ENCODE measurements at places on chromosomes 4 and X.

GRCh38 chr4:22235698-22236097, 280.2 kb downstream of the ADGRA3 start:
- no peak for DNase-seq

GRCh38 chrX:39840581-39841093, 257.1 kb downstream of the BCOR start:
- no peak for DNase-seq

DNA sequence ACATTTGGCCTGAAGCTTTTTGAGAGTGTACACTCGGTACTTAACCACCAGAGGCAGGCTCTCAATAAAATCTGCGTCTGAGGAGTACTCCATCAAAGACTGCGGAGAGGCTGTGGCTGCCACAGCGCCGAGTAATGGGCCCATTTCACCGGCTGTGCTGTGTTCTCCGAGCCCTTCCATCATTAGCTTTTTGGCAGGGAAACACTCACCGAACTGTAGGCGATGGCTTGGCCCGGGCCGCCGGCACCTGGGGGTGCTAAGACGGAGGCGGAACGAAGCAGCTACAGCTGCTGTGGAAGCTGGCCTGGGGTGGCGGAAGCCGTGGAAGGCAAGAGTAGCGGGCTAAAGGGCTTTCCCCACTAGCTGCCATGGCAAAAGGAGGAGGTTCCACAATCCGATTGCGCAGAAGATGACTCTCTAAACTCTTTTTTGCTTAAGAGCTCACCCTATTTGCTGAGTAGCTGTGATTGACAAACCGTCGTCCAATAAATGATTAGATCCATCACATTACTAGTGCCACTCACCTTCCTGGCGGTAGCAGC, 48.5 kb upstream of the PABPC1L2A start:
- DNase-seq, result no peak

DNA sequence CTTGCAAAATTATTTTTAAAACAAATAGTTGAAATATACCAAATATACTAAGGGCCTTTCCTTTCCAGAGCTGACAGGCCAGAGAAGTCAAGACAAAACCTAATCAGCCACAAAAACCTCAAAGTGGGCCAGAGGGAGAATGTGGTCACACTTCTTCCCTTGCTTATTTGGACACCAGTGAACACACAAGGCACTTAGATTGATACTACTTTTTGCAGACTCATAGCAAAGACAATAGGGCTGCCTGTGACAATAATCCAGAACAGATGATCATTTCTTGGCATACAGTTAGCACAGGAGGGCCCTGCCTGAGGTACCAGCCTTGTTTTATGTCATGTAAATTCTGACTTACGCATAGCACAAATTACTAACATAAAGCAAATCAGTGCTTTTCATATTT, 215.7 kb upstream of the NEIL3 start:
- DNase-seq, result no peak

DNA sequence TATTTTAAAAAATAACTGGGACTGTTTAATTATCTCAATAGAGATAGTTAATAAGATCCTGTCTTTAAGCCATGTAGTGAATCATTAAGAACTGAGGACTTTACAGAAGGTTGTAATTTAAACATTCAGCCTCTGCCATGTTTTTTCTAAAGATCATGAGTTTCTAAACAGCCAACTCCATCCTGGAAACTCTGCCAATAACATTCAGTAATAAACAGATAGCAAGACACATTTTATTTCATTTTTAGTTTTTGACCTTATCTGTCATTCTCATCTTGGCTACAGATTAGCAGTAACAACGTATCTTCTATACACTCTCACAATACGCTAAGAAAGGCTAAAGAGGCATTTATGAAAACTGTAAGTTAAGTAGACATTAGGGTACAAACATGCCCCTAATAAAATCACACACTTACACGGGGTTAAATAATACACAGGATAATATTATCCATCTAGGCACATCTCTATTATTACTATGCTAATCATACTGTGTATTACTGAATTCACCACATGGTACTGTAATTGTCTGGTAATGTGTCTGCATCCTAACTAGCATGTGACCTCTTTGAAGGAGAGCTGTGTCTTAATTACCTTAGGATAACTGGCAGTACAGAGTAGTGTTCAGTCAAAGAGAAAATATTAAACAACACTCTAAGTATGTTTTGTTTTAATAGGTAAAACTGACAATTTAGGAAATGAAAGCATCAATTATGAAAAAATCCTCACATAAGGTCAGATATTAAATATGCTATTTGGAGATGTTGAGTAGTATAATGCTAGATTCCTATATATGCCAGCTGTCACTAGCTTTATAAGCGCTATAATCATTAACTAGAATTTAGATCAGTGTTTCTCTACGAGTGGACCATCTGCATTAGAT, 122.4 kb upstream of the NAP1L5 start:
- DNase-seq, result no peak

DNA sequence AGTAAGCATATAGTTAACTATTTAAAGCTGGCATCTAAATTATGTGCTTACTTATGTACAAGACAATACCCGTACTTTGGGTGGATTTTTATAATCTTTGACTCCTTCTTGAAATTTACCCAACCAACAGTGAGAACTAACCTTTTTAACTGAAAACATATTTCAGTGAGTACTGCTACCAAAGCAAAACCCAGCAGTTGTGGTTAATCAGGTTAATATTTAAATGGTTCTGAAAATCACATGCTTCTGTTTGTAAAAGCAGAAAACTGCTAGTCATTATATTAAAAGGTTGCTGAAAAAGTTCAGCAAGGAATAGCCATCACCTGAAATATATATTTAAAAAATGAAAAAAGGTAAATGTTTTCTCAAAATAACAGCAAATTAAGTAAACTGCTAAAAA, 20.0 kb downstream of the UBE2D3 start:
- no peak for DNase-seq

All from progenitor cell of endocrine pancreas (in vitro differentiated cells).